Pons (tissue), 1 donor: ENCODE measurements at places on chromosomes 12 and 14.

- no peak for DNase-seq
Observed at GRCh38 chr12:148676-149416, 65.1 kb downstream of the SLC6A12 start.

- no peak for DNase-seq
Observed at GRCh38 chr12:131950182-131950913, 606 bp downstream of the EP400 start.

DNA sequence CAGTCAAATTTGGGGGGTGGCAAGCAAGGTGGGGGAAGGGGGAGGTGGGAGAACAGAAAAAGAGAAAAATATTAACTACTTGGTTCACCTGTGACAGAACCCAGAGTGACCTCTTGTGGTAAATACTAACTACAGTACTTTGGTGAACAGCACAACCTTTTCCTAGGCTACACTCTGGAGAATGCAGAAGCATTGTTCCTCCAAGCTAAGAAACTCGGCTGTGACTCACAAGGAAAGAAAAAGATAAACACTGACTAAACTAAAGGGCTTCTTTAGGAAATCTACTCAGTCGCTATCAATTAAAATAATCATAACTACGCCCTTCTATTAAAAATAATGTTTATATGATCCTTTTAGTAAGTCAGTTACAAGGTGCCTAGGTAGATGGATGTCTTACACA, 5.4 kb downstream of the KCNH5 start:
- DNase-seq, result no peak

DNA sequence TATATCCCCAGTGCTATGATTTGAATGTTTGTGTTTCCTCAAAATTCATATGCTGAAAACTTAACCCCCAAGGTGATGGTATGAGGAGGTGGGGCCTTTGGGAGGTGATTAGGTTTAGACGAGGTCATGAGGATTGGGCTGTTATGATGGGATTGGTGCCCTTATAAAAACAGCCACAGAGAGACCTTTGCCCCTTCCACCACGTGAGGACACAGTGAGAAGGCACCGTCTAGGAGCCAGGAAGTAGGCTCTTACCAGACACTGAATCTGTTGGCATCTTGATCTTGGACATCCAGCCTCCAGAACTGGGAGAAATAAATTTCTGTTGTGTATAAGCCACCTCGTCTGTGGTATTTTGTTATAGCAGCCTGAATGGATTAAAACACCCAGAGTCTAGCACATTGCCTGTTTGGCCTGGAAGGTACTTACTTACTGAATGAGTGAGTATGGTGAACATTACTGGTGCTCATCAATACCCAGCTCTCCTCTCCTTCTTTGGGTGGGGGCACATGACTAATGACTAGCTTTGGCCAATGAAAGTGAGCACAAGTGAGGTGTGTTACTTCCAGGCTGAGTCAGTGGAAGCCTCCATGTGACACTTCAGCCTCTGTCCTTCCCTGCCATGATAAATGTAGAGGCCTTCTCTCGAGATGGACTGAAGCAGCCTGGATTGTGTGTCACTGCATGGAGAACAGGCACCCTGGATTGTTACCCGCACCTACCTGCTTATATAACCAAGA, 72.4 kb upstream of the CHST11 start:
- no peak for DNase-seq

GRCh38 chr12:5713599-5714081, 231.4 kb downstream of the ANO2 start:
- no peak for DNase-seq

- DNase-seq, result no peak
Observed at GRCh38 chr14:64990296-64990695, 3.6 kb downstream of the FNTB start.

DNA sequence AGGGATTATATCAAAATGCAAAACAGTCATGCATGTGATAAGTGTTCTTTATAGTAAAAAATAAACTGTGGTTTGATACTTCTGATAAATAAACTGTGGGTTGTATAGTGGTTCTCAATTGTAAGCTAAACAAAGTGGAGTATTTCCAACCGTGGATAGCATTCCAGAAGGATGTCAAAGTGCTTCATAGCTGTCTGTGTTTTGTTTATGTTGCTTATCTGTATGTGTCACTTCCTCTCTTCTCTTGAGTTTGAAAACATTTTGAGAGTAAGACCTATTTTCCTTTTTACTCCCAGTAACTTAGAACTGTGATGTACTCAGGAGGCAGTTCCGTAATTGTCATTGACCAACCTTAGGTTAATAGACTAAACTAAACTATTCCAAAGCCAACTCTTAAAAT, 415.8 kb downstream of the TMTC2 start:
- no peak for DNase-seq

- DNase-seq, result no peak
Observed at GRCh38 chr14:32428875-32429274, 99.8 kb downstream of the AKAP6 start.

GRCh38 chr14:78752518-78753188, 582.5 kb downstream of the NRXN3 start:
- DNase-seq, result no peak

DNA sequence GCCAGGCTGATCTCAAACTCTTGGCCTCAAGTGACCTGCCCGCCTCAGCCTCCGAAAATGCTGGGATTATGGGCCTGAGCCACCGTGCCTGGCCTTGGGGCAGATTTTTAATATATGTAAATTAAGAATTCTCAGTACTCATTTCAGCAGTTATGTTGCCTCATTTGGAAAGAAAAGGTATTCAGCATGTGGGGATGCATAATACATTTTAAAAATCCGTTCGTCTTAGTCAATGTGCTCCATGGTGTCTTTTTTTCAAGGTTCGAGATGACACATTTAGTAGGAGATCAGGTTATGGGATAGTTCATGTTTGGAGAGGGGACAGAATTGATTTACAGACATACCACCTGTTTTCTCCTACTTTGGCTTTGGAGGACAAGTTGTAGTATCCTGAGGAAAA, 10.2 kb downstream of the SYNE2 start:
- no peak for DNase-seq

- DNase-seq, result peak; percentile 77
Observed at GRCh38 chr12:6825398-6826124, 2.6 kb upstream of the P3H3 start.

DNA sequence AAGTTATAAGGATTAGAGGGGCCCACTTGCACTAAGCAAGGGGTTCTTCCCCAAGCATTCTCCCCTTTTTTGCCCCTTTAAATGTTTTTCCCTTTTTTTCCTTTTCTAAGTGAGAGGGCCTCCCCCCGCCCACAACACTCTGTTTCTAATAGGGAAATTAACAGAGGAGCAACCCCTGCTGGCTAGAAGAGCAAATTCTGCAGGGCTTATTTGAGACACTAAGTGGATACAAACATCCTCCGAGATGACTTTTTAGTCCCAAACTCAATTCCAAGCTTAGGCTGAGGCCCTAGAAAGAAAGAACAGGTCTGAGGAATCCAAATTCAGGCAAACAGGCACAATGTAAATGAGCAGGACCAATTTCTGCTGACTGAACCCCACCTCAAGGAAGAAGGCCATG, 138.9 kb downstream of the GPR65 start:
- no peak for DNase-seq

DNA sequence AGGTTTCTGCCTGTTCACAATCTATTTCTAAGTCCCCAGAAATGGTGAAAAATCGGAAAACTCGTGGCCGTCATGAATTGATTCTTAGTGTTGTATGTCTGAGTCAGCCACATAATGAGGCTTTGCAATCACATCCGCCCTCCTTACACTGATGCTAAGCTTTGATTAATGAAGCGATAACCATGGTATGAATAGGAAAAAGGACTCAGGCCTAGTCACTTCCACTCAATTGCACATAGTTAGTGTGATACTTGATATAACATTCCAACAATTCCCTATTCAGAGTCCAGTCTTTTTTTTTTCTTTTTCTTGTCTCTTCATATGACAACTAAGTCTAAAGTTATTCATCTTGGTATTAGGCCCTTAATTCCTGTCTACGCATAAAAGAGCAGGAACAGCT, 1231.0 kb downstream of the VRK1 start:
- DNase-seq, result no peak

DNA sequence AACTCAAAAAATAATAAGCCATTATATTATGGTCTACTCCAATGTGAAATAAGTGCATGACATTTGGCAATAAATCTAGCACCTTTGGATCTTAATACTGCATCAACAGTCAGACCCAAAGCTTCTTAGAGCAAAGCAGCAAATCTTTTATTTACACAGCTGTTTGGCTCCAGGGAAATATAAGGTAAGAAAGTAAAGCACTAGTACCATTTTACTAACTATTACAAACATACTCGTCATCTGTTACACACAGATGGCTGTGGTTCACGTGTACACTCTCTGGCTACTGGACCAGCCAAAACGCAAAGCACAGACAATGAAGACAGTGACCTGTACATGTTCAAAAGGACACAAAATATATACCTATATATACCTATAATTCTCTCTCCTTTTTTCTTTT, 2.8 kb downstream of the FGD6 start:
- no peak for DNase-seq

DNA sequence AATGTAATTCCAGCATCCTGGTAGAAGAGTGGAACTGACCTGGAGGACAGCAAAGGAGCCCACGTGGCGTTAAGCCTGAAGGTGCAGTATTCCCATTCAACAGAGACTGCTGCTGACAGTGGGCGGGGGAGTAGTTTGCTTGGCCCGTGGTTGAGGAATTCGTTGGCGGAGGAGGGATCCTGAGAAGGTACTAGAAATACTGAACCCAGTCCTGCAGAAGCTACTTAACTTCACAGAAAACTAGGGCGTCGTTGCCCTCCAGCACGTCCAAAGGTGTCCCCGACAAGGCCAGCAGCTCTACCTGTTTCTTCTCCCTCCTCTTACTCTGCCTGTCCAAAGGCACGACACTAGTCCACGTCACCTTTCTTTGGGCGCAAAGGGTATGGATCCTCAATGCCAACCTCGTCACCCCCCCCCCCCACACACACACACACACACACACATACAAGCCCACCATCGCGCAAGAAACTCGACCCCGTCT, 303 bp downstream of the PUS7L start:
- peak; percentile 58 for DNase-seq

GRCh38 chr12:76871082-76871481, 7.7 kb downstream of the CSRP2 start:
- no peak for DNase-seq

DNA sequence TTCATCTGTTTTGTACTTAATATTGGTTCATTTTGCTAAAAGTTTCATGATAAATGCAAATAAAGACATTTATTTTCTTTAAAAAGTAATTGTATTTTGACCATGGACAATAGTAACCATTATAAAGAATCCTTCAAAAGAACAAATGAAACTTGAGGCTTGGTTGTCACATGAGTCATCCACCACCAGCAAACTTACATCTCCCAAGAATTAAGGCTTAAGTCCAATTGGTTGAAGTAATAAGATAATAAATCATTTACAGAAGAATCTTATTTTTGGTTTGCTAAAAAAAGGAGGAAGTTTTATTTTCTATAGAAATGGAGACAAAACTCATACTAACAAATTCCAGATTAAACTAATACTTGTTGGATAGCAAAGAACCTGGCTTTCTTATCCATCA, 84.8 kb upstream of the KITLG start:
- no peak for DNase-seq

GRCh38 chr12:92543840-92544239, 158.9 kb upstream of the PLEKHG7 start:
- no peak for DNase-seq

- DNase-seq, result no peak
Observed at GRCh38 chr12:28704477-28705169, 444.5 kb upstream of the FAR2 start.

- peak; percentile 19 for DNase-seq
Observed at GRCh38 chr14:58272588-58273372, 25.6 kb upstream of the ARID4A start.
